ENCODE measurements at places on chromosomes 11 and 22.

GRCh38 chr11:100941033-100941432, 188.6 kb downstream of the PGR start:
- no peak for DNase-seq

DNA sequence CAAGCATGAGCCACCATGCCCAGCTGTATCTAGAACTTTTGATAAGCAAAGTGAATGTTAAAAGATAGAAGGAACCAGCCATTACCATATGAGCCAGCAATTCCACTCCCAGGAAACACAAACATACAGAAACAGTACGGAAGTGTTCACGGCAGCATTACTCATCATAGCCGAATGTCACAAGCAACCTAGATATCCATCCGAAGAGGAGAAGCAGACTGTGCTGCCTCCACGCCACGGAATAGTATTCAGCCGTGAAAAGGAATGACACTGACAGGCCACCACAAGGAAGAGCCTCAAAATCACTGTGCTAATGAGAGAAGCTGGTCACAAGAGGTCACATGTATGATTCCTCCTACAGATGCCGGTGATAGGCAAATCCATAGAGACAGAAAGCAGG, 17.6 kb upstream of the MGAT3 start:
- DNase-seq, result no peak

- no peak for DNase-seq
These were observed 111.8 kb downstream of the CTTN start for GRCh38 chr11:70510106-70510505.

GRCh38 chr11:101583251-101584128, at the start of gene TRPC6:
TRPC6 (minus strand) TSS chr11:101584007; CDS start chr11:101583503, 504 bp downstream.
- DNase-seq, result no peak

- no peak for DNase-seq
These were observed 974.6 kb upstream of the RAG2 start for GRCh38 chr11:37572491-37573171.

DNA sequence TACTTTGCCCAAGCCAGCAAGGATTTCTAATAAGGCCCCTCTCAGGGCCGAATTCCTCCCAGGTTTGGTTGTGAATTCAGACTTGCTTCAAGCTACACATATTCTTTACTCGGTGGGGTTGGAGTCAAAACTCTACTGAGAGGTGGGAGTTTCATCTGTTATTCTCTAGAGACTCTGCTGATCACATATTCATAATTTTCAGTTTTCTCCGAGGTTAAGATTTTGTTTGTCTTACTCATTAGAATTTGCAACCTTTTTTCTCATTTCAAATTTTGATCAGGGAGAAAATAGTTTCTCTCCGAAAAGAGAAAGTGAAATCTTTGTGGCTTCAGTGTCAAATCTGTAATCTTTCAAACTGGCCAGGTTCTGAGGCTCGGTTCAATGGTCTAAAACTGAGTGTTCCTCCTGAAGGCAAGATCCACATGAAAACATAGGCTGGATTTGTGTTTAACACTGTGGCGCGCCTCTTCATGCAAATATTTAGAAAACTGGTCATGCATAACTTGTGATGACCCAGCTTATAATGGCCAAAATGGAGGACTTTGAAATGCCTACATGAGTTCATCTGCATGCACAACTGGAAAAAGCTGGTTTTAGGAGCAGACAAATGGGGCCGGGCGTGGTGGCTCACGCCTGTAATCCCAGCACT, 21.5 kb upstream of the GSTP1 start:
- DNase-seq, result no peak

- DNase-seq, result no peak
These were observed 38.2 kb upstream of the FSHB start for GRCh38 chr11:30192620-30193019.

GRCh38 chr22:47549741-47550340, 787.4 kb downstream of the TBC1D22A start:
- DNase-seq, result no peak

DNA sequence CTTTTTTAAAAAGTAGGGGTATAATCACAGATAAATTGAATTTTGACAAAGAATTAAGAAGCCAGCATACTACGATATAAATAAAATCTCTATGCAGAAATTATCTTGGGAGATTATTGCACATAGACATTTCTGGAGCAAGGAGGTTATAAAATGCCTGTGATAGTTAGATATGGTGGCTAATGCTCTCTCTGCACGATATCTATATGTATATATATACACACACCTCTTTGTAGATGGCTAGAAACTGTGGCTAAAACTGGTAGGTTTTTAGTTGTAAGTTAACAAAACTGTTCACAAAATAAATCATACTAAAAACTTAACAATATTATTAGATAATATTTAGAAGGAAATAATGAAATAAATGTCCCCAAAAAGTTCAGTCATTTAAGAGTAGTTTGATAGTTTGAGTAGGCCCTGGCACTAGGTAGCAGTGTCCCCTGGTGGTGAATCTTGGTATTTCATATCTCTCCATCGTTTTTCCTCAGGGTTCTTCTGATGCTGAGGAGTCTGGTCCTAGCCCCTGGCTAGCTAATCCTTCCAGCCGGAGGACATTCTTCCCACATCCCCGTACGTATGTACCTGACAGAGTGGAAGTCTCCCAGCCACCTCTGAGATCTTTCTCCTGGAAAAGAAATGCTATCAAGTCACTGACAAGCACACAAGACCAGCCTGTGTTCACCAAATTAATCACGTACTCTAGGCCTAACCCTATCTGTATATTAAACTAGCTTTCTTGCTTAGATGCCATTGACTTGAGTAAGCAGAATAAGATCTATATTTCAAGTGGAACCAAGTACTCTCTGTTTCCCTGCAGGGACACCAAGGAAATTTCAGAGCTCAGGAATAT, 32.2 kb downstream of the ART5 start:
- DNase-seq, result peak; percentile 56
